ENCODE measurements at places on chromosomes 2 and 18.

- DNase-seq = no peak
These were observed 43.0 kb upstream of the MSTN start for GRCh38 chr2:190105554-190105953.

- DNase-seq = no peak
These were observed 162.4 kb downstream of the CELF4 start for GRCh38 chr18:37403100-37403781.

DNA sequence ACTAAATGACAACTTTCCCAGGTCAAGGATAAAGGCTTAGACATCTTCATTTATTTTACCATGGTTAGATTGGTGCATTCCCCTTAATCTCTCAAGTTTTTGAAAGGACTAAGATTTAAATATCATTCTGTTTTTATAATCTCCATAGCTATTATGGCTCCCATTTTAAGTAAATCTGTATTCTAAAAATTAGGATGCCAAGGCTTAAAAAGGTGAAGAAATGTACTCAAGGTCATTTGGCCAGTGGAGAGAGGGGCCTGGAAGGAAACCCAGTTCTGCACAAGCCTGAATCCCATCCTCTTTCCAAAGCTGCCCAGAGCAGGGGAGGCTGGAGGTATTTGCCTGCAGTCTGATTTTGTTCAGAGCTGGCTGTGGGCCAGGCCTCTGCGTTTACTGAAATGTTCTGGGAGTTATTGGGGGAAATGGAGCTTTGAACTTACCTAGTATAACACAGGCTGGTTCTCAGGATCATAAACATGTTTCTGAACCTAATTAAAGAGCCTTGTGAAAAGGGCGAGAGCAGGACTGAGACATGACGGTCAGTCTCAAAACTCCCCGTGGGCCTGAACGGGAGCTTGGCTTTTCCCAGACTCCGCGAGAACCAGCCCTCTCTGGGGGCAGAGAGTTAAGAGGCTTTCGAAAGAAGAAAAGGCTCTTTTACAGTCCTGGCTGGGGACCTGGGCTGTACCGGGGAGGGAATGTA lies 85.6 kb downstream of the DDX1 start:
- DNase-seq = no peak

GRCh38 chr2:74498500-74499266 lies 720 bp downstream of the LBX2 start:
- no peak for DNase-seq

- no peak for DNase-seq
These were observed 253.2 kb downstream of the NEDD4L start for GRCh38 chr18:58297198-58297597.

DNA sequence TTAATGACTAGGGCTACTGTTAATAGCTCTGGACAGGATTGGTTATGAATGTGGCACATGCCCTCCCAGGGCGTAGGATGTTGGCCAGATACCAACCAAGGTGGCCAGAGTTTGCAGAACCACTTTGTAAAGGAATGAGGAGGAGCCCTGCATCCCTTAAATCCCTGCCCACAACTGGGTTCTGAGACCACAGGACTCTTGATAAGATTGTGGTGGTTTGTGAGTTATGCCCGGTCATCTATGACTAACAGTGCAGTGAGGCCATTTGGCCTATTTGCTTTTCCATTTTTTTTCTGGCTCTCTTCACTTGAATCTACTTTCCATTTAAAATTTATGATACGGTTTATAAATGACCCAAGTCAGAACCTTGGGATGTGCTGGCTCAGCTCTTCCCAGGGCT lies 294.5 kb downstream of the PRKCE start:
- DNase-seq = no peak

DNA sequence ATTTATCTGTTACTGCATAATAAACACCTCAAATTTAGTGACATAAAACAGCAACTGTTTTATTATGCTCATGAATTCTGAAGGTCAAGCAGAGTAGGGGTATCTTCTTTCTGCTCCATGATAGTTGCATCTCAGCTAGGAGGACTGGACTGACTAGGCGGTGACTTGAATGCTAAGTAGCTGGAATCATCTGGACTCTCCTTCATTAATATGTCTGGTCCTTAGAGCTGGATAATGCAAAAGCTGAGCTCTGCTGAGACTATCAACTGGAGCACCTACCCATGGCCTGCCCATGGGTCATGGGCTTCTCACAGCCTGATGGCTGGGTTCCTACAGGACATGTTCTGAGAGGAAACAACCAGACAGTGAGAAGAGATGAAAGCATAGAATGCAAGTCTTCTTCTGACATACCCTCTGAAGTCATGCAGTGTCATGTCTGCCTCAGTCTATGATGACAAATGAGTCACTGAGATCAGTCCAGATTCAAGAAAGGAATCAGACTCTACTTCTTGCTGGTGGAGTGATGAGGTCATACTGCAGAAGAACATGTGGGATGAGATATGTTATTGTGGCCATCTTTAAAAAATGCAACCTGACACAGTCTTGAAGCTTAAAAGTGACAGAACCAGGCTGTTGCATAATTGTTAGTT lies 174.2 kb upstream of the OSR1 start:
- DNase-seq = no peak

DNA sequence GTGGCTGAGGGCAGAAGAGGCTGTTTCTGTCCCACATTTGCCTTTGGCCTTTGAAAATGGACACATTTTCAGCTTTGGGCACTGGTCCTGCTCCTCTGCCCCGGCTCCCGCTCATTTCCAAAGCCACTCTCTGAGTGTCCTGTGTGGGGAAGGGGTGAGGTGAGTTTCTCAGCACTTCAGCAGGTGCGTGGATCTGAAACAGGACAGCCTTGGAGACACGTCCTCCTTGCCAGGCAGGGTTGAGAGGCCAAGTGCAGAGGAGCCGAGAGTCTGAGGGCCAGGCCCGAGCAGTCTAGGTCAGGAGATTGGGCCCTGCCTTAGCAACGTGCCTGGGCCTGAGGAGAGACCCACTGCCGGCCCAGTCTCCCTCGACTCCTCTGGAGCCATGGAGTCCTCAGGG lies 21.9 kb upstream of the ALPI start:
- no peak for DNase-seq

- DNase-seq = no peak
These were observed 163.1 kb downstream of the TTC32 start for GRCh38 chr2:19738707-19739106.

- DNase-seq = no peak
These were observed 13.0 kb downstream of the HDAC4 start for GRCh38 chr2:239387811-239388210.

DNA sequence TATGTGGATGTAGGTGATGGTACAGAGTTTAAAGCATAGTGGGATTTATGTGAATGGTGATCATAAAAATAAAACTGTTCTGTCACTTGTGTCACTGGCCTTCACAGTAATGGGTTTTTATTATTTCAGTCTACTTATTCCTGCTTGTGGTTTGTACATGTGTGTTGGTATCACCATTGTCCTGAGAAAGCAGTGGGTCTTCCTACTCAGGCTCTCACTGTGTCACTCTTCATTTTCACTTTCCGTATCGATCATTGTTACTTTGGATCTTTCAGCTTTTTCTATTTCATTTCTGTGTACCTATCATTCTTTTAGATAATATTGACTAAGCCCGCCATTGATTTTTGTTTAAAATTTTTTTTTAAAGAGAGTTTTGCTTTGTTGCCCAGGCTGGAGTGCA lies 7.4 kb downstream of the MRPL30 start:
- no peak for DNase-seq

- DNase-seq = no peak
These were observed 505.9 kb downstream of the ERBB4 start for GRCh38 chr2:212032536-212033219.

GRCh38 chr2:167980439-167980838 lies 267.0 kb downstream of the STK39 start:
- no peak for DNase-seq

DNA sequence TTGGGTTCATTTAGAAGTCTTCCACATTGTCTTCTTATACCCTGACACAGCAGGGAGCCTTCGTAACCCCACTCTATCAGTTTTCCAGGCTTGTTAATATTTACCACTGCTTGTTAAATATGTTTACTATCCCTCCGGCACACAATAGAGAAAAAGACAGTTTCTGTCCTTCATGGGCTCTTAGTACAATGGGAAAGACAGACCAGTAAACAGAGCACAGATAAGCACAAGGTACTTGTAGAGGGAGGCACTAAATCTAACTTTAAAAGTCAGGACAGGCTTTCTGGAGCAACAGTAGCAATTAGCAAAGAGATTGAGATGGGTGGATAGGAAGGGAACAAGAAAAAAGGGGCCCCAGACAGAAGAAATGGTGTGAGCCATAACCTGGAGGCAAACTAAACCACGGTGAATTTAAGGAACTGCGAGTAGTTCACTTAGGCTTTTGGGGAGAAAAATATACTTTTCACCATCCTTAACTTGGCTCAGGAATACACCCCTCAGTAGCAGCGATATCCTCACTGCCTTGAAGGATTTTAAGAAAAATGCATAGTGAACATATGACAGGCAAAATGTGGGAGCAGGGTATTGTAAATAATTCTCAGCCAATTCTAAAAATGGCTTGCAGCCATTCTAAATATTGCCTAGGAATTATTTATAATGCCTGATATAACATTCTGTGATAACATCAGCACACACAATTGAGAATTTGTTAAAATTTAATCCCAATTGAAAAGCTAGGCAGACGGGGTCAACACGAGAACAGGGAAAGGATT lies 383.7 kb downstream of the CDH2 start:
- DNase-seq = no peak

GRCh38 chr2:128799730-128800129 lies 481.1 kb upstream of the HS6ST1 start:
- no peak for DNase-seq
